ENCODE measurements at places on chromosomes 6 and 20.
A peak's percentile ranks its signal among the peaks of the same experiment; 100 is the strongest.

DNA sequence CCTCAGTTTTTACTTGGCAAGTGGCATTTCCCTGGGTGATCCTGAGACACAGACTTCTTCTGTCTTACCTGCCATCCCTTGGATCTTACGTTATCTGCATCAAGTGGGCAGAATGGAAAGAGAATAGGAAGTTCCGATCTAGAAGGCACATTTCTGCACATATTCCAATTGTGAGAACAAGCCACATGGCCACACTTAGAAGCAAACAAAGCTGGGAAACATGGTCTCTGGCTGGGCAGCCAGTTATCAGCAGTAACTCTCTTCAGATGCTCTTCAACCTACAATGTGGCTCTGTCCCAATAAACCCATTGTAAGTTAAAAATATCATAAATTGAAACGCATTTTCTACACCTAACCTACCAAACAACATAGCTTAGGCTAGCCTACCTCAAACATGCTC is 67.3 kb upstream of the CCN6 start:
- no peak for DNase-seq

DNA sequence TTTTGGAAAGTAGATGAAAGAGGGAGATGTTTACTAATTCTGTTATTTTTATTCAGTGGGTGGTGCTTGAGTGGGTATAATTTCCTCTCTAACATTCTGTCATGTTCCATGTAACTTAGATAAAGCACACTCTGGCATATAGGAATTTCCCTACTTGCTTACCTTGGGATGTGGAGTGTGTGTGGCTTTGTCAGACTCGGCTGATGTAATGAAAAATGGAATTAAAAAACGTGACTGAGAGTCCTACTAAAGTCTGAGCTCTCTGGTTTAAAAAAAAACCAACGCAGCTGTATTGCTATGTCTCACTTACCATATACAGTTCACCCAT is 98.3 kb downstream of the JARID2 start:
- DNase-seq = no peak

GRCh38 chr20:20946122-20946759 is 159.9 kb downstream of the LINC00237 start:
- no peak for DNase-seq

- no peak for DNase-seq
Observed at GRCh38 chr20:16966276-16966880, 218.2 kb downstream of the OTOR start.

- DNase-seq = no peak
Observed at GRCh38 chr6:87105823-87106222, 10.9 kb upstream of the CGA start.

DNA sequence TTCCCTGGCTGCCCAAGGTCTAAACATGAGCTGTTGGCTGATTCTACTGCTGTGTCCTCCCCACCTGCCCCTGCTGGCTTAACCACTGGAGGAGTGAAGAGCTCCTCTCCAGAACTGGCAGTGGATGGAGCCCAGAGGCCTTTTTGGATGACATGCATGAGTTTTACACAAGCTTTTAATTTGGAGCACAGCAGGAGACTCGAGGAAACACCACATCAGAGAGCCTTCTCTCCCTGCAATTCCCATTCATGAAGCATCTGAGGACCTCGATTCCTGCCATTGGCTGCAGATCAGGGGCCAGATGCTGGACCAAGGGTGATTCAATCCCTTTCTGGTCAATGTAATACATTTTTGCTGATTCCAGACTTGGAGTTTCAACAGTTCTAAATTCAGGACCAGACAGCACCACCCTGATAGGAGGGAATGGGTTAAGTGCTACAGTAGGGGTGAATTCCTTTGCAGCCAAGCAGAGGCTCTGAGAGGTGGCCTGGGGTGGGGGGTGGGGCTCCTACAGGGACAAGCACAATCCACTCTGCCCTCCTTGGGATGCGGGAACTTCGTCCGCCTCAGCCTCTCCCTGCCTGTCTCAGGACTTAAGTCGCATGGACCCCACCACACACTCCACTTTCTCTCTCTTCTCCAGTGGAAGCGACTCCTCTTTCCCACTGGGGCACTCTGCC is 599 bp upstream of the PSORS1C1 start:
- no peak for DNase-seq

GRCh38 chr6:2396846-2397630 is 151.6 kb upstream of the GMDS start:
- peak; percentile 57 for DNase-seq

DNA sequence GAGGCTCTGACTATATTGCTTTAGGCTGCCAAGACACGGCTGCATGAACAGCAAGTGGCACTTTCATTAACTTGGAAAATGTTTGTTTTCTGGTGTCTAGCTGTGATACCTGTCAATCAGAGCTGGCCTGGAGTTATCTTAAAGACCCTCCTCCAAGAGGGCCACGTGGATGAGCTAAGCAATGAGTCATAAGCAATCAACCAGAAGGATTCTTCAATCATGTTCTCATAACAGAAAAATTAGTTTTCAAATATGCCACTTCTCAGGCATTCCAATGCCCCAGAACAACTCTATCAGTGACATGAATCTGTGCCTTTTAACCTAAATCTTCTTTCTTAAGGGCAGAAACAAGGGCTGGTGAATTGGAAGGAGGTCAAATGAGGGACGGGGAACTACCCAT is 283.0 kb downstream of the HTR1B start:
- no peak for DNase-seq

DNA sequence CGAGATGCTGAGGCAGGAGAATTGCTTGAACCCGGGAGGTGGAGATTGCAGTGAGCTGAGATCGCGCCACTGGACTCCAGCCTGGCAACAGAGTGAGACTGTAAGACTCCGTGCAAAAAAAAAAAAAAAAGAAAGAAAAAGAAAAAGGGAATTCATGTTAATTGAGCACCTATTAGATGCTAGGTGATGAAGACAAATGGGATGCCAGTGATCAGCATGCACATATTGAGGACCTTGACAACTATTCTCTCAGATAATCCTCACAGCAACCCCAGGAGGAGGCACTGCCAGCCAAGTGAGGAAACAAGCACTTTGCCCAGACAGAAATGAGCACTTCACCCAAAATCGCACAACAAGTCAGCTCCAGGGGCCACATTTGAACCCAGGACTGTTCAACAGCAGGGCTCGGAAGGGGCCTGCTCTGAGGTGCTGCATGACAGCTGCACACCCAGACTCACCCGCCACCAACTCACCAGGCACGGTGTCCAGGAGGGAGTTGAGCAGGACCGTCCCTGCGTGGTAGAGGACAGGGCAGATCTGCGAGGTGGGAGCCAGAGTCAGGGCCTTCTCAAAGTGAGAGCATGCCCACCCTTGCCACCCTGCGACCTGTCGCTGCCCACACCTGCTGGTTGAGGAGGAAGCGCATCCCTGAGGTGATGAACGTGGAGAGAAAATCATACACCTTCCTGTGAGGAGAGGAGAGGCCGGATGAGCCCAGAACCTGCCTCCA is 4.6 kb downstream of the PLTP start:
- no peak for DNase-seq

DNA sequence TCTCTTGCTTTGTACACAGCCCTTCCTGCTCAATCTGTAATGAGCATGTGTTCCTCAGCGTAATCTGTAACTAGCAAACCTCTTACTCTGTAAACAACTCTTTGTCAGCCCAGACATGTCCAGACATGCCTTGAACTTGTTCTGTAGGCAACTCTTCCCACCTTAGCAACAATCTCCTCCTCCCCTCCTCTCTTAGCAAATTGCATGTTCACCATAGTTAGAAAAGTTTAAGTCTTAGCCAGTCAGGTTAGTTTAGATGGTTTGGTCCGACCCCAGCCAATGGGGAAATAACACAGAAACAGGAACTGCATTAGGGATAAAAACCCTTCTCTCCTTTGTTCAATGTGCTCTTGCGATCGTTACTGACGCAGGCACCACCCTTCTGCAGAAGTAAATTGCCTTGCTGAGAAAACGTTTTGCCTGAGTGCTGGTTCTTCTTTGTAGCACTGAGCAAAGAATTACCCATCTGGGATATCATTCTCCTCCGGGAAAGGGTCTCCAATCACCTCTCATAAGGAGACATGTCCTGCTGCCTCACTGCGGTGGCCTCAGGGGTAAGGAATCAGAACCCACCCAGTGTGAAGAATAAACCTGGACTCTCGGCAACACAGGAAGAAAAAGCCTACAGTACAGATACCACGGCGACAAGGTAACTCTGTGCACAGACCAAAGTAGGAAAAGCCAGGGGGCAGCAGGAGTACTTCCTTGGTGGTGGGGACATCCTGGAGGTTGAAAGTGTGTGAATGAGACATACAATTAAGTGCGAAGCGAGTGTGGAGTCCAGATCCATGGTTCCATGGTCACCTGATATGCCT is 26.2 kb downstream of the PLN start:
- no peak for DNase-seq

DNA sequence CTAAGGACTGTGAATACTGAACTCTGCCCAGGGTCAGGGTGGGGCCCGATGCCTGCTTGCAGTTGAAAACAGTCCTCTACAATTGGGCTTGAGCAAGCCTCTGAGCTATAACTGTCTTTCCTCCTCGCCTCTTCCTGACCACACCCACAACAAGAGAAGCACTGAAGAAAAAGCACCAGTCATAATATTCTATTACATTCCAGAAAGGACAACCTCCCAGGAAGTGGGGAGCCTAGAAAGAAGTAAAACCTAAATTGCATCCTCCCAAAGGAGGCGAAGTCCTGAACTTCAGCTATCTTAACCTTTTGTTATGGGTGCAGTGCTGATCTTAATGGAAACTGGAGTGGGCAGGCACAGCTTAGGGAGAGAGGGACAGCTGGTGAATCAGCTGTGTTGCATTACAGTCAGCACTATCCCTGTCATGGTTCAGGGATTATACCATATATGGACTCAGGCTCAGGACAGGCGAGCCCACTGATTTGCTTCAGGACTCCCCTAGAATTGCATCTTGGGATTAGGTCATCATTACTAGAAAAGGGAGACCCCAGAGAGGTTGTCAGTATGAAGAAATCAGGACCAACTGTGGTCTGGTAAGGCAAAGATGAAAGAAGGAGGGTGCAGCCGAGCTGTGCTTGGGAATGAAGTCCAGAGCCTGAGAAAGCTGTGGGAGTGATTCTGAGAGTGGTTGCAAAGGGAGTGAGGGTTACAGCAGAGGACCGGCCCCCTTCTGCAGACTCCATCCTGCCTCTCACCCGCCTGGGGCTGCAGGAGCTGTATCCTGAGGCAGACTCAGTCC is 18.3 kb upstream of the TRAM2 start:
- peak; percentile 70 for DNase-seq

DNA sequence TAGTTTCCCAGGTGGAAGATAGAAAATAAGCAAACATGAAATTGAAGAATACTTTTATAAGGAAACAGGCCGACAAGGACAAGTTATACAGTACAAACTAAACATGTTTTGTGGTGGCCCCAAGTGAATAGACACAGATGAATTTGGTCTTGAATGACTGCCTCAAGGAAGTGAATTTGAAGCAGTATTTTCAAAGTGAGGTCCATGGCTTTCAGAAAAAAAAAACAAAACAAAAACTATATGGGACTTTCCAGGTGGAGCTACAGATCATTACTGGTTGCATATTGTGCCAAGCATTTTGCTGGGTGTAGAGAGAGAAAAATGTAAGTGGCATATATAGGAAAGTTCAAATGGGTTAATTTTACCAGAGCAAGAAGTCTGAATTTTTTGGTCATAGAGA is 68.8 kb downstream of the CYB5R4 start:
- no peak for DNase-seq

DNA sequence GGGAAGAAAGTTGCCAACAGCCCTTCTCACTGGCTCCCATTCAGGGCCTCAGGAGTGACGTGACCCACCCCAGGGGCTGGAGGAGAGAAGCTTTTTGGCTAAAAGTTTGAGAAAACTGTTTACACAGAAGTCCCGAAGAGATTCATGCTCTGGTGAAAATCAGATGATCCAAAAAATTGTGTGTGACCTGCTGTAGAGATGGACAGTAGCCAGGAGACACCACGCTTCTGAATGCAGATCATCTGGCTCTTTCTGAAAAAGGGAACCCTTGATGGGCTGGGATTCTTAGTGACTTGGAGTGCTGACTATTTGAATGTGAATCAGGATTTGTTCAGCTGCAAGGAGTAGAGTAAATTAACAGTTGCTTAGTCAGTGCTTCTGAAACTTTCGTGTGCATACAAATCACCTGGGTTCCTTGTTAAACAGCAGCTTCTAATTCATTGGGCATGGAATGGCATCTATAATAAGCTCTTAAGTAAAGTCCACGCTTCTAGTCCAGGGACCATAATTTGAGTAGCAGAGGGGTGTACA is 265.1 kb downstream of the PREX1 start:
- DNase-seq = no peak

DNA sequence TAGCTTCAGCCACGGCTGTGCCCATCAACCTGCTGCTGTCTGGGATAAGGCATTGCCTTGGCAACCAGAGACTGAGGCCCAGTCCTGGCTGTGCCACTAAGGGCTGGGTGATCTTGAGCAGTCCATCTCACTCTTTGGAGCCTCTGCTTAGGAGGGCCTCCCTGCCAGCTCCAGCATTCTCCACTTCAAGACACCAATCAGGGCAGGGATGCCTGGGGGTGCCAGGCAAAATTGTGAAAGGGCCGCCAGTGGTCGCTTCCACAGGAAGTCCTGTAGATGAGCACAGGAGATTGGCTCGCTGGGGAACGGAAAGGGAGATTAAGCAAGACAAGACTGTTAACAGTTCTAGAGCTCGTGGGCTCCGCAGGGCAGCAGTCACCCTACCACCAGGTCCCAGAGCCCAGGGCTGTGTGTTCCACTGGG is at the start of gene RAB44:
TSS of gene RAB44 (plus strand) at position 346 of the 423 bp plus-strand sequence. CDS start 6,410 bp downstream, outside the sequence.
- DNase-seq = no peak

DNA sequence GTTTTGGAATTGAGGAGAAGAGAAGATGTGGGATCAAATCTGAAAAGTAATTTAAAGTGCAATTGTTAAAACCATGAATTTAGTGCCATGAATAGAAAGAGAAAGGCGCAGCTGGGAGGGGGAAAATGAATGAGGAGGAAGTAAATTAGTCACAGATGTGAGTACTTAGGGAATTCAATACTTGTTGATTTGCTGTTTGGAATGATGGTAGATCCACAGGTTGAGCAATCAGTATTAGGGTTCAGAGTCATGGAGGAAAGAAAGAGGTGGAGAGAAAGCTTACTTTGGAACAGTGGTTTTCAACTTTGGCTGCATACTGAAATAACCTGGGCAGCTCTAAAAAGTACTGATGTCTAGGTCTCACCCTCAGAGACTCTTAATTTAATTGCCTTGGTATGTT is 229.7 kb upstream of the ASCC3 start:
- no peak for DNase-seq
